ENCODE measurements at places on chromosomes 2 and 18.

DNA sequence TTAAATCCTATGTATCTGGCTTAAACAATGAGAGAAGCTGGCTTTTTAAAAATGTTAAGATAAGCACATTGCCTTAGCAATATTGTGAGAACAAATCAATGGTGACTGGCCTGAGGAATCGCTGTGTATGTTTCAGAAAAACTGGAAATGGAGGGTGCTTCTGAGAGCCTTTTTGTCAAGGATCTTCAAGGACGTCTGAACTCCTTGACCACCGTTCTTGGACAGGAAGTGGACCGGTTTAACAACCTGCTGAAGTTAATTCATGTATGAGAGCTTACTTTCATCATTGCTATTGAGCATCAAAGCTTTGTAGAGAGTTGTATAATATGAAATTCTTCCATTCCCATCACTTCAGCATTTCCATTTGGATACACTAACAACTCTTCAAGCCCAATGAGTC is 72.6 kb downstream of the TRABD2A start:
- no peaks in the 10 kb centered on the region for H3K4me1 ChIP-seq
- H3K36me3 ChIP-seq = no peaks in the 10 kb centered on the region
- H3K4me3 ChIP-seq = no peak overlapping the region
- H3K27me3 ChIP-seq = no peaks in the 10 kb centered on the region
- no peak overlapping the region for H3K27ac ChIP-seq

DNA sequence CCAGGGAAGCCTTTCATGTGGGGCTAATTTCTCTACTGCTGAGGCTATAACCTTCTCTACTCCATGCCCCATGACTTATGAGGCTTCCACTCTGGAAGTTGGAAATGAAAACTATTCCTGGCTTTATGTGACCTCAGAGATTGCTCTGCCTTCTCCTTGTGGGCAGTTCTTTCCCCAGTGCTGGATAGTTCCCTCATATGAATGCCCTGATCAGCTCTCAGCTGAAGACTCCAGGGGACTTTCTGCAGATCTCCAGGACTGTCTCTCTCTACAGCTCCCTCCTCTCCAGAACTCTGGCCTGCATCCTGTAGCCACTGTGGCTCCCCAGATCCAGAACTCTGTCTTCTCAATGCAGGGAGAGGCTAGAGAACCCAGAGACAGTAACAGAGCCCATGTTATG is 235.1 kb downstream of the SEPTIN10 start:
- peak; percentile 2 for DNase-seq
- no peaks in the 10 kb centered on the region for H3K27me3 ChIP-seq
- H3K4me1 ChIP-seq = no peaks in the 10 kb centered on the region
- H3K4me3 ChIP-seq = no peak overlapping the region

DNA sequence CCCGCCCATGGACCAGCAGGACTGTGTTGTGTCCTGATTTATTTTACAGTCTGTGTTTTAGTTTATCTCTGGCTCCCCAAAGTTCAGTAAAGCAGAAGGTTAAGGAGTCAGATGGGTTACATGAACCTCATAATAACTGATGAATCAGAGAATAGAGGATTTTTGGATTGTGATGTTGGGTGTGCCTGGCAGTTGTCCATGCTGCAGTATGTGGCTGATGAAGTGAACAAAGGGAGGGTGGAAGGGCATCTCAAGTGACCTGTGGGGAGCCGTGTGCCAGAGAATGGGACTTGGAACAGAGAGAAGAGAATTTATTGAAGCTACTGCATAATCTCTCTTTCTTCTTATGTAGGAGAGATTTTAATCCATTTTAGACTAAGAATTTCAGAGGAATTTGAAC is 145.5 kb downstream of the MAP4K4 start:
- no peak overlapping the region for H3K4me3 ChIP-seq
- H3K27ac ChIP-seq = peak overlapping the region; percentile 43
- no peak for DNase-seq
- H3K36me3 ChIP-seq = no peaks in the 10 kb centered on the region

GRCh38 chr2:121098556-121098955 is 186.4 kb downstream of the TFCP2L1 start:
- no peak for DNase-seq
- no peak overlapping the region for H3K4me3 ChIP-seq
- H3K27ac ChIP-seq = no peak overlapping the region
- no peaks in the 10 kb centered on the region for H3K4me1 ChIP-seq

DNA sequence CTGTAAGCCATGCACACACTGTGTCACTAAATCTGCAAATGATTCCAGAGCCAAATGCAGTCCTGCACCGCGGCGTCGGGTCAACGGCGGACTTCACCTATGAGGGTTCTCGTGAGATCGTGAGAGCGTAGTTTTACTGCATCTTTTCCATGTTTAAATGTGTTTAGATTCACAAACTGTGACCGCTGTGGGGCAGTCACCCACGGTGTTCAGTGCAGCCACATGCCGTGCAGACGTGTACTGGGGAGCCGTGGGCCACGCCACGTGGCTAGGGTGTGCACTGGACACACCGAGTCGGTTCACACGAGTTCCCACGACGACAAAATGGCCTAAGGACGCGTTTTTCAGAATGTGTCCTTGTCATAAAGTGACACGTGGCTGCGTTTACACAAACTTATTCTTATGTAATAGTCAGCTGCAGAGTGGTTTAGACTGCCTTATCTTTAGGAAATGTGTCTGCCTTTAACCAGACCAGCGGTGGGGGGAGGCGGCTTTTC is 34.1 kb downstream of the NFATC1 start:
- H3K4me1 ChIP-seq = no peaks in the 10 kb centered on the region
- no peaks in the 10 kb centered on the region for H3K27me3 ChIP-seq
- no peak for DNase-seq
- H3K36me3 ChIP-seq = no peaks in the 10 kb centered on the region

- no peaks in the 10 kb centered on the region for H3K27me3 ChIP-seq
- no peak for DNase-seq
- no peak overlapping the region for H3K4me3 ChIP-seq
- no peaks in the 10 kb centered on the region for H3K4me1 ChIP-seq
- H3K36me3 ChIP-seq = no peaks in the 10 kb centered on the region
- no peak overlapping the region for H3K27ac ChIP-seq
Measured at GRCh38 chr2:38547791-38548190, 54.9 kb downstream of the HNRNPLL start.

- no peak overlapping the region for H3K4me3 ChIP-seq
- no peaks in the 10 kb centered on the region for H3K27me3 ChIP-seq
- DNase-seq = no peak
Measured at GRCh38 chr18:40357536-40357935, 1597.5 kb upstream of the PIK3C3 start.

- peak overlapping the region; percentile 66 for H3K27ac ChIP-seq
- peaks cover 12% of the 10 kb centered on the region for H3K27me3 ChIP-seq
- no peaks in the 10 kb centered on the region for H3K36me3 ChIP-seq
- H3K4me1 ChIP-seq = no peaks in the 10 kb centered on the region
- peak overlapping the region; percentile 64 for H3K4me3 ChIP-seq
Measured at GRCh38 chr2:94997981-94998930, 27.3 kb upstream of the MAL start.

DNA sequence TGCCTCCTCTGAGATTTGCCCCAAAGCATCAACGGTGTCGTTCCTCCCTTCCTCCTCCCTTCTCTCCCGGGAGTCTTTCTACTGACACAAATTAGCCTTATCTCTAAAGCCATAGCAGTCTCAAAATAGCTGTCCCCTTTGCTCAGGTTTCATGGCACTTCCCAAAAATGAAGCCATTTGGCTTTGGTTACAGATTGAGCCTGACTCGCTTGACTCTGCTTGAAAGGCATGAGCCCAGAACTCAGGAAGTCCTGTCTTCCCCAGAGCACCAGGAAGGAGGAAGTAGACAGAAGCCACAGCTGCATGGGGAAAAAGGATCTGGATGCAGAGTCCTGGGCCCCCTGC is 234.4 kb upstream of the RGPD4 start:
- no peak for DNase-seq
- no peaks in the 10 kb centered on the region for H3K36me3 ChIP-seq
- no peak overlapping the region for H3K4me3 ChIP-seq
- no peaks in the 10 kb centered on the region for H3K27me3 ChIP-seq
- H3K4me1 ChIP-seq = no peaks in the 10 kb centered on the region
- H3K27ac ChIP-seq = no peak overlapping the region

DNA sequence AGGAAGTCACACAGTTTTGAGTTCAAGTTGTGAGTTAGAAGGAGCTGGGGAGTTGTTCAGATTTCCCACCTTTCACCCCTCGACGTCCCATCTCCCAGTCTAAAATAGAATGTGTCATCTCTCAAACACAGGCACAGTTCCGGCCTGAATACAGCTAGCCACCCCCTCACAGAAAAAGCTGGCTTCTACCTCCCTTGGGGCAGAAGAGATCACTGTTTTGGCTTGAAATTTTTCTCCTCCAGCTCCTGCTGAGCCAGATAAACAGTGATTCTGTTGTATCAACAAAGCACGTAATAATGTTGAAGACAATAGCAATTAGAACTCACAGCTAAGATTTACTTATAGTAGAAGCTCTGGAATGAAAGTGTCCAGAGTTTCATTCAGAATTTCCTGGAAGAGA is 74.7 kb downstream of the KIAA2012 start:
- H3K27ac ChIP-seq = peak overlapping the region; percentile 96
- no peaks in the 10 kb centered on the region for H3K27me3 ChIP-seq
- DNase-seq = no peak
- no peak overlapping the region for H3K4me3 ChIP-seq
- H3K36me3 ChIP-seq = no peaks in the 10 kb centered on the region
- H3K4me1 ChIP-seq = peaks cover 18% of the 10 kb centered on the region

DNA sequence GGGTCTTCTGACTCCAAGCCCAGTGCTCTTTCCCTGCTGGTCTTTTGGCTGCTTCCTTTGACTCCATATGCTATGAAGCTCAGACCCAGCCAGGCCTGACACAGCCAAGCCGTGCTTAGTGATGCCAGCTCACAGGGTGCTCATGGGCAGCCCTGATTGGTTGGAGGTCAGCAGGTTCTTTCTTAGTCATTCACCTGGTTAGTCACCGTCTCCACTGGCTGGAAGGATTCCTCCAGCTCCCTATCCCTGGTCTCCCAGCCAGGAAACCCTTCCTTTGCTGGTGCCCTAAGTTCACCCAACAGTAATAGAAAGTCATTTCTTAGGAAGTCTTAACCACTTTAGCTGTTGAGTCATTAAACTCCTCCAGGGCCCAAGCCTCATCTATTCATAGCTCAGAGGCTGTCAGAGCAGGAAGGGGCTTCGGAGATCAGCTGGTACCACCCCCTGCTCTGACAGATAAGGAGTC is 3.9 kb downstream of the KCNK3 start:
- peaks cover 66% of the 10 kb centered on the region for H3K27me3 ChIP-seq
- H3K36me3 ChIP-seq = no peaks in the 10 kb centered on the region
- H3K4me3 ChIP-seq = no peak overlapping the region
- no peak overlapping the region for H3K27ac ChIP-seq

Measured in breast epithelium (tissue), 4 donors.